ENCODE measurements at places on chromosomes 1 and 21.

DNA sequence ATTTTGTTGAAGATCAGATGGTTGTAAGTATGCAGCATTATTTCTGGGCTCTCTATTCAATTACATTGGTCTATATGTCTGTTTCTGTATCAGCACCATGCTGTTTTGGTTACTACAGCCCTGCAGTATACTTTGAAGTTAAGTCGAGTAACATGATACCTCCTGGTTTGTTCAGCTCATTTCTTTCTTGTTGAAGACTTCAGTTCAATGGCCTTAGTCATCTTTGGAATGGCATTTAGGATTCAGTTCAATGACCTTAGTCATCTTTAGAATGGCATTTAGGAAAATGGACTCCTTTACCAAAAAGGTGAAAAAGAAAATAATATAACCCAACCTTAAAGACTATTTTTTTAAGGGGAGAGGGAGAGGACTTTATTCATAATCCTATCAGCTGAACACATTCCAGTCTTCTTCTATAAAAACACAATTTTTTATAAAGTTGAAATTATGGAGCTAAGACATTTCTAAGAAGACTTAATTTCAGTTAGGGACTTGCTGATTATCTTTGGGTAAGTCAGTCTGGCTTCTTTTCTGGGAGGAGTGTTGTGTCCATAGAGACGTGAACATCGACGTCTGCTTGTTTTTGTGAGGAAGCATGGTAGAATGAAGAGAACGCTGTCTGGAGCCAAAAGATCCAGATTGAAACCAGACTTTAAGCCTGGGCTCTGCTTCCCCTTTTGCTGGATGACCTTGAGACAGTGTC lies 48.3 kb downstream of the DDR2 start:
- no peak for DNase-seq

DNA sequence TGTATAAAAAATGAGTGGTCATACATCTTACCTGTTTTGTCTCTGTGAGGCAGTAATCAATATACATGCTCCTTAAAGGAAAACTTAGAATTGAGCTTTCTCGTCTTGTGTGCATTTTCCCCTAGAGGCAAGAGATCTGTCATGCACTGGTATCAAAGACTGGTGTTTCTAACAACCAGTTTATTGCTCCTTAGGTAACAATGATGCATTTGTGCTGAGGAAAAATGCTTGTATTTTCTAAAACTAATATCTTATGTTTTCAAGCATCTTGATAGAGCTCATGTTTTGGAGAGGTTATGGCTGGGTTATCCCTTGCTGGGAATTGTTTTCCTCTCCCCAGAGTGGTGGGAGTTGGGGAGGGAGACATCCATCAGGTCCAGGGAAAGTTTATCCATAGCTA lies 23.9 kb upstream of the CCDC190 start:
- no peak for DNase-seq

DNA sequence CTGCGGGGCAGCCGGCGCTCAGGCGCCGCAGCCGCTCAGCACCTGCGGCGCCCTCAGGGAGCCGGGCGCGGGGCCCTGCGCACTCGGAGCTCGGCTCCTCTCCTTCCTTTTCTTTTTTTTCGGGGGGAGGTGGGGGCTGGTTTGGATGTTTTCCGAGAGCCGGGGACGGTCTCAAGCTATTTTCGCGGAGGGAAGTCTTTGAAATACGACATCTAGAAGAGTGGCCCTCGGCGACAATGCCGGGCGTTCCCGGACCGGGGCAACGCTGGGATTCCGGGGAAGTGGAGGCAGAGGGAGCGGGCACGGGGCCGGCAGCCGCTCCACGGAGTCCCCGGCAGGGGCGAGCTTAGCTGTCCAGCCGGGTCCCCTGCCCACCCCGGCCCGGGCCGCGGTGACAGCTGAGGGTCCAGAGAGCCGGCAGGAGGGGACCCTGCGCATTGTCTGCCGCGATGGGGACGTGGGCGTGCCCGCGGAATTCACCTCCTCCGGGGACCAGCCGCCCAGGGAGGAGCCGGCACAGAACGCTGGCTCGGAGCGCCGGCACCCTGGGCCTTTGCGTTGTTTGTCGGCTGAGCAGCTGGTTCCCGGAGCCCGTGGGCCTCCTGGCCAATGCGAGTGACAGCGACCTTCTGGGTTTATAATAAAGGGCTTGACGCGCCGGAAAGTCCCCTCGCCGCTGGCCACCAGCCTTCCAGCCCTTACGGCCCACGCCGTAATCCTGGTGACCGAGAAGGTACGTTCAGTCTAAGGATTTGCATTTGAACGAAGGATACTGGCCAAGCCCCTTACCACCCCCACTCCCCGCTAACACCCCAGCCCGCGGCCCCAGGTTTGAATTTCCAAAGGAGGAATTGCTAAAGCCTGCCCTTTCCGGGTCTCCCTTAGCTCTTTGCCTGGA lies 582 bp downstream of the SLC37A1 start:
- DNase-seq, result peak; percentile 23

DNA sequence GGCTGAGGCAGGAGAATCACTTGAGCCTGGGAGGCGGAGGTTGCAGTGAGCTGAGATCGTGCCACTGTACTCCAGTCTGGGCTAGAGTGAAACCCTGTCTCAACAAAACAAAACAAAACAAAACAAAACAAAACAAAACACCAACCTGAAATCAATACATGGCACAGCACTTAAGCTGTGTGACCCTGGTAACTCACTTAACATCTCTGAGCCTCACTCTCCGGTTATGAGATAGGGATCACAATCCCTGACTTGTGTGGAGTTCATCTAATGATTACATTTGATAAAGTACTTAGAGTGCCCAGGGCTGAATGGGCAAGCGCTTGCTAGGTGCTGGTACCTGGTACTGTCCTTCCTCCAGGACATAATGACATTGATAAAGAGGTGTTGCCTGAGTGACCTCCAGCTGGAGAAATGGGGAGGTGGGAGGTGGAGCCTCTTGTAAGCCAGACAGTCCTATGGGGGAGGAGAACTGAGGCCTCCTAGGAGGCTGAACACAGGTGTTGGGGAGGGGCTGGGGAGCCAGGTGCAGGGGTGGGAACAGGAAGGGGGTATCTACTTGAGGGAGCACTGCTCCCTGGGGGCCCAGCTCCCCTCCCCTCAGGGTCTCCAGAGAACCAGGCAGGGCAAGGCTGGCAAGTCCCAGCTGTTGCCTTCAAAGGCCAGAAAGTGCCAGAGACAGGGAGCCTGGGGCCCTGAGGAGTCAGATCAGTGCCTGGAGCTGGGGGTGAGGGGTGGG lies 17.9 kb downstream of the FOXO6 start:
- DNase-seq, result peak; percentile 95

GRCh38 chr1:202227053-202227672 lies 33.6 kb downstream of the LGR6 start:
- peak; percentile 29 for DNase-seq

DNA sequence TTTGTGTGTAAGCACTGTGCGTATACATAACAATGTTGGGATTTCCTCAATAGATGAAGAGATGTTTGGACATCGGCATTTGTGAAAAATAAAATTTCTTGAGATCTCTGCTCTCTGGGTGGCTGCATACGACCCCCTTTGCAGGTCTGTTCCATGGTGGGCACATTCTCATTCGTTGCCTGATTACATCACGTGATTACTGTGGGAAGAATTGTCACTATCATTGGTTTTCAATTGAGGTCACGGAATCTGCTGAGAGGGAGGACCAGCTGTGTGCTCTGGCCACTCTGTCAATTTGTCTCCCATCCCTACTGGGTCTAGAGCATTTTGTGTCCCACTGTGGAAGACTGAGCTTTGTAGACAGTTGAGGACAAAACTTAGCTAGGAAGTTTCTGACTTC lies 81.8 kb downstream of the DISC1 start:
- no peak for DNase-seq

DNA sequence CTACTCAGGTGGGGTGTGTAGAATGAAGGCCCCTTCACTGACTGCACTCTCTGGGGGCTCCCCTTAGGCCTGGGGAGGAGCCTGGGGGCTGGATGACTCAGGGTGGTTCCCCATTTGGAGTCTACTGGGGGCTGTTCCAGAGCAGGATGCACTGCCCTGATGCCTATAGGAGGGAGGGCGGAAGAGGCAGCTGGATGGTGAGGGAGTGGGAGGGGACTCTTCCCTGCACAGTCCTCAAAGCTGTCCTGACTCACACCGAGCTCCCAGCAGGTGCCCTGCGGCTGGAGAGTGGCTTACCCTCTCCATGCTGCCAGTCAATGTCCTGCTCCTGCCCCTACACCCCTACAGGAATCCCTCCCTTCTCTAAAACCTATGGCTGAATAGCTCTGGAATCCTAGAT lies 204.4 kb downstream of the TRABD2B start:
- DNase-seq, result no peak

- DNase-seq, result no peak
Observed at GRCh38 chr1:225539069-225539468, 111.2 kb upstream of the LBR start.

DNA sequence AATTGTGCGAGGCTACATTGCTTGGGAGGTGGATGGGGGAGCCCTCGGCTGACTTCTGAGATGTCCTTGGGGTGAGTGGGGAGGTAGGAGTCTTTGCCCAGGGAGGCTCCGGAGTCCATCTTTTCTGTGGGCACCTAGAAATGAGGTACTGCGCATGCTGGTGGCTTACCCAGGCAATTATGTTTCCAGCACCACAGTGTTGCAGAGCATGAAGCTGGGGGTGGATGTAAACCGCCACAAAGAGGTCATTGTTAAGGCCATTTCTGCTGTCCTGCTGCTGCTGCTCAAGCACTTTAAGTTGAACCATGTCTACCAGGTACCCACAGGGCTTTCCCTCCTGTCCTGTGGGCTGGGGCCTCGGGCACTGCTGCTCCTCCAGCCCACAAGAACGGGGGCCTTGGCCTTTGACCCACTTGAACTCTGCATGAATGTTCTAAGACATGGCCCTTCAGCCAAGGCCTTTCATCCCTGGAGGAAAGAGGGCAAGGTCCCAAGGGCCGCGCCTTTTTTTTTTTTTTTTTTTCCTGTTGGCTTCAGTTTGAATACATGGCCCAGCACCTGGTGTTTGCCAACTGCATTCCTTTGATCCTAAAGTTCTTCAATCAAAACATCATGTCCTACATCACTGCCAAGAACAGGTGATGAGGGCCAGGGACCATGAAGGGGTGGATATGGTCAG lies 14.6 kb downstream of the STRIP1 start:
- no peak for DNase-seq

DNA sequence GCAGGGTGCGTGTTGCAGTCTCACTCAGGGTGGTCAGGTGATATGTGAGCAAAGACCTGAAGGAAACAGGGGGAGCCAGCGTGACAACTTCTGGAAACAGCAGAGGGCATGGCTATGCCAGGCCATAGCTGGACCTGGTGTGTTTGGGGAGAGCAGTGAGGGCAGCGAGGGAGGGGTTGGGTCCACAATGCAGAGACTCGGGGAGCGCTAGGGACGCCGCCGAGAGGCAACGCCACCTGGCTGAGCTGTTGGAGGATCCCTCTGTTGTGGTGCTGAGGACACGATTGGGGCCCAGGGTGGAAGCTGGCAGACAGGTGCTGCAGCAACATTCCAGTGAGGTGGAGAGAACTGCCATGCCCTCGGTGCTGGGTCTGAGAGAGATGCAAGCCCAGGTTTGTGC lies 26.6 kb upstream of the LSS start:
- DNase-seq, result no peak

- DNase-seq, result no peak
Observed at GRCh38 chr21:16504281-16504680, 774.5 kb downstream of the USP25 start.

- DNase-seq, result no peak
Observed at GRCh38 chr1:16394977-16395376, 27.9 kb downstream of the SZRD1 start.

DNA sequence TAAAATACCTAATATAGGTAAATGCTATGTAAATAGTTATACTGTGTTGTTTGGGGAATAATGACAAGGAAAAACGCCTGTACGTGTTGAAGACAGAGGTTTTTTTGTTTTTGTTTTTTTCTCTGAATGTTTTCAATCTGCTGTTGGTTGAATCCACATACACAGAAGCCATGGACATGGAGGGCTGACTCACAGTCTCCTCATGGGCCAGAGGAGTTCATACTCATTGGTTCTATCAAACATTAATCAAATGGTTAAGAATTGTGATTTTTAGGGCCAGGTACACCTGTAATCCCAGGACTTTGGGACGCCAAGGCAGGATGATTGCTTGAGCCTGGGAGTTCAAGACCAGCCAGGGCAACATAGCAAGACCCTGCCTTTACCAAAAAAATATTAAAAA lies 20.5 kb downstream of the MIER1 start:
- no peak for DNase-seq

GRCh38 chr1:213993929-213994328 lies 6.2 kb downstream of the PROX1 start:
- no peak for DNase-seq

DNA sequence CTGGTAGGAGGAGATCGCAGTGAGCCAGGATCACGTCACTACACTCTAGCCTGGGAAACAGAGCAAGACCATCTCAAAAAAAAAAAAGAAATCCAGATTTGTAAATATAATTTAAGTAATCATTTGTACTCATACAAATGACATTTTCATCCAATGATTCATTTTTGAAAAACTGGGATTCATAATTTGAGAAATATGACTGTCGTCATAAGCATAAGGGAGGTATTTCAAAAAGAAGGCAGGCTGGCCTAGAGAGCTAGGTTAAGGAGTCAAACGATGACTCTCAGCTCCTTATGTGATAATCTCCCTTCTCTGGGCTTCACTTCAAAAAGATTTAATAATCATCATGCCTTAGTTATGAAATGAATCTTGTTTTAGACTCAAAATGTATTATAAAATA lies 2.3 kb downstream of the GART start:
- DNase-seq, result no peak

DNA sequence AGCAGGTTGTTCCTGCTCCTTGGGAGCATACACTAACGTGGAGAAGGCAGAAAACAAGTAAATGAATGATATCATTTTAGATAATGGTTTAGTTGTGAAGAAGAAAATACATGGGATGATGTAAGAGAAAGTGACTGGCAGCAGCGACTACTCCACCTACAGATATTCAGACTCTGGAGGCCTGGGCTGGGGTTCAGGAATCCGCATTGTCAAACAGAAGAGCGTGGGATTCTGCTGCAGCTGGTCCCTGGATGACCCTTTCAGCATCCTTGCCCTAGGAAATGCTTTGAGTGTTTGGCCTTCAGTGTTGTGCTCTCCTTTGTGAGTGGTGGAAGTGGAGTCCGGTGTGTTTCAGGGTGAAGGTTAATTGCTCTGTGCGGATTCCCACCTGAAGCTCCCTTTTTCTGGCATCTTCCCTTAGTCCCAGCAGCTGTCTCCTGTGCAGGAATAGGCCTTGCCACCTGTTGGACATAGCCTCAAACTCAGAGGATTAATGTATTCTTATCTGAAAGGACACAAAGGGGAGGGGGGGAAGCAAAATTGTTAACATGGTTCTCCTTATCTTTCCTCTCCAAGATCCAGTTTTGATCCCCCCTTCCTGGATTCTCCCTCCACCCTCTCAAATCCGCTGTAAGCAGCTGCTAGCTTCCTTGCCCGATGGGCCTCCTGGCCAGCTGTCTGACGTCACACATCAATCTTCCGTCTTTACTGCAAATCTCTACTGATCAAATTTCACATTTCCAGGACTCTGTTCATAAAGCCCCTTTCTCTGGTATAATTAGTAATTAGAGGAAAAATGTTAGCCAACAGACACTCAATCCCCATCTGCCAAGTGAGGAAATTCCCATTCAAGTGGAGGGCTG lies 68.3 kb upstream of the SPAG17 start:
- DNase-seq, result no peak

GRCh38 chr1:224433701-224434672 lies 610 bp downstream of the WDR26 start:
- DNase-seq, result no peak
